ENCODE measurements at places on chromosomes 2 and 18.

- DNase-seq: no peak
Measured at GRCh38 chr18:62506495-62507143, 16.2 kb upstream of the ZCCHC2 start.

DNA sequence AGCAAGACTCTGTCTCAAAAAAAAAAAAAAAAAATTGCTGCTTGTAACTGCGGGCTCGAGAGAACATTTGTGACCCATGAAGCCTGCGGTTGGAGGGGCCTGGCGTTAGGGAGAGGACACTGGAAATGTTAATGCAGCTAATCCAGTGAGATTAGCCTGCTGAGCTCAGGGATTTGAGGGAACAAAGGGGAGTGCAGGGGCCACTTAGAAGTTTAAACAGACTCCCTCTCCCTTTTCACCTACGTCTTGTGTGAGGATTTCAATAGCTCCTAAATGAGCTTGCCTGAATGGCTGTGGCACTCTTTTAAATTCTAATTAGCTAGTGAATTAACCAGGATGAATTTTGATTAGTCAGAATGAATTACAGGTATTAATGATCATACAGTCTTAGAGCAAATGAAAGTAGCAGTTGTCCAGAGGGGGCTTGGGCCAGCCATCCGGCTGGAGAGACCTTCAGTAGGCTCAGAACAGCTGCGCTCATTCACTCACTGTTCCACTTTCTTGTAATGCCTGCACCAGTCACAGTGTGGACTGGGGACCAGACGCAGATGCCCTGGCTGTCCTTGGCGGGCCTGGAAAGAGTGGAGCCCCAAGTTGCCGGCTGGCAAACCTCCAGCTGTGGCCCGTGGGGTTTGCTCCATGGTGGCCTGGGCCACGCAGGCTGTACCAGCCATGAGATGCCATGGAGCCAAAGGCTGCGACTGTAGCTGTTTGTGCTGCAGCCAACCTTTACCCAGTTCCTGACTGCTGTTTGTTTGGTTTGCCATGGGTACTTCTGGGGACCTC is 20.8 kb downstream of the LDLRAD4 start:
- no peak for DNase-seq

- DNase-seq: no peak
Measured at GRCh38 chr2:120670371-120670770, 65.3 kb upstream of the GLI2 start.

GRCh38 chr18:53534695-53535094 is 689.8 kb downstream of the MBD2 start:
- no peak for DNase-seq

DNA sequence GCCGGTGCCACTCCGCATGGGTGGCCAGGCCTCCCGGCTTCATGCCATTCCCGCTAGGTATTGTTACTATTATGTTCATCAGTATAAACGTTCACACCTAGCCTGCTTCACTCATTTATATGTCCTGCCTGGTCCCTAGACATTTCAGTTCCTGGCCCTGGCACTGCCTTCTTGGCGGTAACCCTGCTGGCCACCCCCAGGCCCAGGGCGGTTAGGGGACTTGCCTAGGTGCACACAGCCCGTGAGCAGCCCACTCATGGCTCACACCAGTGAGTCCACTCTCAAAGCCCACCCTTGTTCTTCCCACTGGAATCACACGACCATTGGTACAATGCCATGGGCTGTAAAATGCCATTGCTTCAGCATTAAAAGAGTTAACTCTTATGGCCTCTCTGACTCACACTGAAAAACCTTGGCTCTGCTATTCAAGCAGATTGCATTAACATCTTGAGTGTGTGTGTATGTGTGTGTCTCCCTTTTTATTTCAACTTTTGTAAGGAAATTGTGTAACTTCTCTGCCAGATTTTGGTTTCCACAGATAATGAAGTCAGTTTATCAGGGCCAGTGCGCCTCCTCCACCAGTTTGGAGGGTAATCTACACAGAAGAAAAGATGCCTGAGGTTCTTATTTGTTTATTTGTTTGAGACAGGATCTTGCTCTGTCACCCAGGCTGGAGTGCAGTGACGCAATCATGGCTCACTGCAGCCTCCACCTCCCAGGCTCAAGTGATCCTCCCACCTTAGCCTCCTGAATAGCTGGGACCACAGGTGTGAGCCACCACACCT is 74.2 kb downstream of the RAB31 start:
- DNase-seq: no peak

GRCh38 chr2:239433777-239434403 is 33.1 kb upstream of the HDAC4 start:
- no peak for DNase-seq

DNA sequence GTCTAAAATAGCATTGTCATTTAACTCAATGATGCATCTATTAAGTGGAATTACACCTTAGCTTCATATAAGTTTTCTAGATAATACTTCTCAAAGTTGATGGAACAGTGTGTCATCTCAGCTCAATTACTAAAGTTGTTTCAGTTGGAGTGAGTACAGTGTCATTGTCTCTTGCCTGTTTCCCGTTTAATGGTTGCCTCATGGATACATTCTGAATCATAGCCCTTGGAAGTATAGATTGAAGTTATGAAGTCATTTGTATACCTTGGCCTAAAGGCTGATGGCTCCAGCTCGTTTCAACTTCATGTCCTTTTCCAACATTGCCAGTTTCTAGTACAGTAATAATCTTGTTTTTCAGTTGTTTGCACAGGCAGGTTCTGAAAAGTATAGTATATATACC is 130.5 kb upstream of the NOSTRIN start:
- DNase-seq: no peak

- no peak for DNase-seq
Measured at GRCh38 chr2:905091-905832, 45.4 kb upstream of the SNTG2 start.

DNA sequence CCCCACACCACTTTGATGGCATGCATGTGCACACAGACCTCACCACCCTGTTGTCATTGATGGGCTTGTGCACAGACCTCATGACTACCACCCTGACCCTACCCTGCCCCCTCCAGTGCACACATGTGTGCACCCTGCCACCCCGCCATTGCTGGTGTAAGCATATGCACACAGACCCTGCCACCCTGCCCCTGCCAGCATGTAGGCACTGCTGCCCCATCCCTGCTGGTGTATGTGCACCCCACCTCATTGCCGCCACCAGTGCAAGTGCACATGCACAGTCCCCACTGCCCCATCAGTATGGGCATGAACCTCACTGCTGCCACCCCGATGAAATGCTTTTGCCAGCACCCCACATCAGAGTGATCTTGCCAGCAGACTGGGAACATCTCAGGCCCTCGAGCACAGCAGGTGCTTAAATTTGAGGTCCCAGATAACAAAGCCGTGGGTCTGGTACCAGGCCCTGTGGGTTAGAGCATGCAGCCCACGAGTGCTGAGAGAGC is 169.4 kb downstream of the EHBP1 start:
- no peak for DNase-seq

DNA sequence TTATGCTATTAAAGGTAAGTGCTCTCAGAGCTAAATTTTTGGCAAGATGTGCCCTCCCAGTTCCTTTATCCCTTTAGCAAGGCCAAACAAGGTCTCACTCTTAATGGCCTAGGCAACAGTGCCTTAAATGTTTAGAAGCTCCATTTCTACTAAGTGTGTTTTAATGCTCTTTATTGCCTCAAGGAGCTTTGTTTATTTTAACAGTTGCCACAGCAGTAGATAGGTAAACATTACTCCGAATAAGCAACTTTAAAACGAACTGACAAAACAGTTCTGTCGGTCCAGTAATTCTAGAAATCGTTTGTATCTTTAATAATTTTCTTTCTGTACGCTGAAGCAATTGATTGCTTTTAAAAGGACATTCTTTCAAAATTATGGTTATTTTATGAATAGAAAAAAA is 74.5 kb downstream of the PIEZO2 start:
- peak; percentile 89 for DNase-seq

DNA sequence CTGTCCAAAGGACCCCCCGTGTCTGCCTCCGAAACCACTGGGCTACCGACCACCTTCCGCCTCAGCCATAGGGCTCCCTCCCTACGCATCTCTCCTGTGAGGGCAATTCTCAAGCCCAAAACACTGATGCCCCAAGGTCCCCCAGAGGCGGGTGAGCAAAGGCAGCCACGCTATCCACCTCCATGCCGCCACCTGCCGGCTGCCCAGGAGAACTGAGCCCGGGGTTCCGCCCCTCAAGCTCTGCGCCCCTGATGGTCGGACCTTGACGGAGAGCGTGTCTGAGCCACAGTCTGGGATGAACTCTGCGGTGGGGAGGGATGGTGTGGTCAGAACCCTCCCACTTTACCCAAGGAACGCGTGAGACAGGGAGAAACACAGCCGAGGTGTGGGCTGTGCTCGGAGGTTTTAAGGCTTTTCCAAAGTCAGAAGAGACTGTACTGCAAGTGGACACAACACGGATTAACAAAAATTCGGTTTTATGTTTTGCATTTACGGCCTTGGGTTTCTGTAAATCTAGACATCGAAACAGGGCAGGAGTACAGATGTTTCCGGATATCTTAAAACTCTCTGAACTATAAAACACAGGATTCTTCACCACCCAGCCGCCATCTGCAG is 114.1 kb downstream of the ZNF516 start:
- DNase-seq: no peak

DNA sequence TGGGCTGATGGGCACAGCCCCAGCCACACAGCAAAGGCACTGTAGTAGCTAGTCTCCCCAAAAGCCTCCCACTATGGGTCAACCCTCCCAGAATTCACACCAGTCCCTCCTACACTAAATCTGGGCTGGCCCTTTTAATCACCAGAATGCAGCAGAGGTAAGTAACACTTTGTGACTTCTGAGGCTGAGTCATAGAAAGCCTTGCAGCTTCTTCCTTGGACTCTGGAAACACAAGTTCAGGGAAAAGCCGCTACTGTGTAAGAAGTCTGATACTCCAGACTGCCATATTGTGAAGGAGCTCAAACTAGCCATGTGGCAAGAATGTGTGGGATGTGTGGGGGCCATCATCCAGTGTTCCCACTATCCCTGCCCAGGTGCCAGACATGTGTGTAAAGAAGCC is 19.0 kb upstream of the SIX2 start:
- no peak for DNase-seq

DNA sequence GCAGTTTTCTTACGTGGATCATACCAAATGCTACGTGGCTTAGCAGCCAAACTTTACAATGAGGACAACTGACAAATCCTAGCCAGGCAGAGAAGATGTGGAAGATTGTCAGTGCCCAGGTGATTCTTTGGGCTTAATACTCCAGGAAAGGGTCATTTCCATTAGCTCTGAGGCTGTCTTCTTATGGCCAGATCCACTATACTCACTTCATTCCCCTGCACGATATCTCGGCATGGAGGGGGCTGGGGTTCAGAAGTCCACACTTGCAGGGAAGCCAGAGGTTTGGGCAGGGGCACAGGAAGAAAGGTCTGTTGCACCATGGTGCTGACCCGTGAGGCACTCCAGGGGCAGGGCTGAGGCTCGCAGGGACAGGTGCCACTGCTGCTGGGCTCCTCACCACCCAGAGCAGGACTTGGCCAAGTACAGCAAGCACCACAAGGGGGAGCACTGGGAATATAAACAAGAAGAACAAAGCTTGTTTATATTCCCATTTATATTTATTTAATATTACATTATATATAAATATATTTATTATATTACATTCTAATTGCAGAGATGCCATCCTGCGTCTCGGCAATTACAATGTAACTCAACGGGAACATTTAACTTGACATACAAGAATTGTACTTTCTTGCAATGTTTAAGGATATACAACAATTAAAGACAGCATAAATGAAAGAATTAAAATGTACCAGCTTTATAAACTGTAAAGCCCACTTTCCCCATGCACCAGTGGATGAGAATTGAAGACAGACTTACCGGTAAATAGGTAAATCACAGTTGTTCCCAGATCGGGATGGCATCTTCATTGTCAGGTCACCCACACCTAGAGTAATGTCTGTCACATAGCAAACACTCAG is 27.2 kb downstream of the CLUL1 start:
- DNase-seq: no peak

- DNase-seq: no peak
Measured at GRCh38 chr2:173221937-173222594, 132.6 kb upstream of the CDCA7 start.

DNA sequence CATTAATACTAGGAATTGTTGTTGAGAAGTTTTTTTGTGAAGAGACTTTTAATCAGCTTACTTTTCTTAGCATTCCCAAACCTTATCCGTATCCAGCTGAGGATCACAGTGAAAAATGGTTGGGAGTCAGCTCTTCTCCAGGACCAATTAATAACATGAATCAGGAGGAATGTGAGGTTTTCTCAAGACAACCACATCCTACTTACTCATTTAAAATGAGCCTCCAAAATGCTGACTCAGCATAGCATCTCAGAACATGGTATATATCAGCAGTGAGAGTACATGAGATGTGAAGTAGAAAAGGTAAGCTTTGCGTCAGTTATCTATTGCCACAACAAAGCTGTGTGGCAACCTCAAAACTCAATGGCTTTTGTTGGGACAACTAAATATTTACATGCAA is 140.3 kb downstream of the NRP2 start:
- no peak for DNase-seq

- no peak for DNase-seq
Measured at GRCh38 chr2:29184531-29184930, 69.3 kb downstream of the CLIP4 start.

- DNase-seq: no peak
Measured at GRCh38 chr2:152627351-152627957, 89.8 kb downstream of the PRPF40A start.

- no peak for DNase-seq
Measured at GRCh38 chr2:171741189-171741588, 53.9 kb downstream of the DYNC1I2 start.

- DNase-seq: no peak
Measured at GRCh38 chr2:19600506-19600905, 242.1 kb upstream of the OSR1 start.

DNA sequence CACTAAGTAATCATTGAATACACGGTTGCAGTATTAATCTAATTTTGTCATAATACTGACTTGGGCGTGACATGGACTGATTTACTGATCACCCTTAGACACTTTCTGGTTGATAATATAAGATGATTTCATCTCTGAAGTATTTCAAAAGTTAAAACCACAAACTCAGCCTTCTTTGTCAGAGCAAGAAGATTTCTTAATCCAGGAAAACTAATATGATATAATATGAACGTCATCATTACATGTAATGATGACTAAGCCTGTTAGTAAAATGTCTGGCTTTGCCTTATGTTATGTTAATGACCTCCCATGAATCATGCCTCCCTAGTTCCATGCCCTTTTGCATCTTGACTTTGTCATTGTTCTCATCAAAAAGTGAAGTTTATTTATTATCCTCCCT is 1325.0 kb upstream of the CDH2 start:
- DNase-seq: no peak

GRCh38 chr2:204250692-204251091 is 294.6 kb upstream of the PARD3B start:
- no peak for DNase-seq

DNA sequence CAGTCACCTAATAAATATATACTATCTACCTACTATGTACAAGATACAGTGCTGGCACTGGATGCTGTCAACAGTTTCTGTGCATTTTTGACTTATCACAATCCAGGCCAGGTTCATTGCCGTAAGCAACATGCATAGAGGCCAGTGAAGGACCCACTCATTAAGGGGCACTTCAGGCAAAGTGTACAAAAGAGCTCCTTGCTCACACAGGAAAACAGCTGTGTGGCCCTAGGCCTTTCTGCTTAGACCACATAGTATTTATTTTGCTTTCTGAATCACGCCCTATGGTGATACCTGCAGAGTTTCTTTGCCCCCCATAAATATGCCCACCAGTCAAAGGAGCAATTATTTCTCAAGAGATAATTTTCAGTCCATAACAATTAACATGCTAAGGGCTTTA is 39.6 kb upstream of the STAT4 start:
- DNase-seq: no peak

- DNase-seq: no peak
Measured at GRCh38 chr2:157439824-157440186, 4.1 kb downstream of the CYTIP start.
